ENCODE measurements at places on chromosomes 3 and 15. TPM values are rescaled to one million over a fixed set of nuclear protein-coding genes. Genes with fewer than 3 reads are reported as not detected.

The PRSS50 gene
- total RNA-seq, result 0.10 TPM

The ADAMTS17 gene
- total RNA-seq, result 2.9 TPM

The ADAM10 gene
- total RNA-seq, result 77.1 TPM

The CCRL2 gene
- total RNA-seq, result 1.4 TPM

DNA sequence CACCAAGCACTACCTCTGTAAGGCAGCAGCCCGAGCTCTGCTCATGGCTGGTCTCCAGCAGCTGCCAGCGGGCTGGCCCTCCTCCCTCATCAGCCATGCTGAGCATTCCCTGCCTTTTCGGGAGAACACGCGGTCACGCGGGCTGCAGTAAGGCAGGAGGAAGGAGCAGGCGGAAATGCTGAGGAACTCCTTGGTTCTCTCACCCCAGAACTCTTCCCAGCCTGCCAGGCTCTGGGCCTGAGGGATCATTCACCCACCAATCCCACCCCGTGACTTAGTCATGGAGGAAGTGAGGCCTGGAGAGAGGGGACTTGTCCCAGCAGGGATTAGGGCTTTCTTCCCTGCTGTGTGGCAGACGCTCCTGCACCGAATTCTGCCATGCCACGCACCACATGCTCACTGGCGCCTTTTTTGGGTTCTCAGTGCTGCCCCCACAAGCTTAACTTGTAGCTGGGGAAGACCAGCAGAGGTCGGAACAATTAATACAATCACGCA is 42.9 kb upstream of the RPL32 start:
- peak; percentile 78 for DNase-seq

GRCh38 chr3:72745146-72745999 is 102.9 kb downstream of the SHQ1 start:
- no peak for DNase-seq

- DNase-seq, result no peak
These were observed 58.3 kb upstream of the SLC6A11 start for GRCh38 chr3:10757821-10758130.

DNA sequence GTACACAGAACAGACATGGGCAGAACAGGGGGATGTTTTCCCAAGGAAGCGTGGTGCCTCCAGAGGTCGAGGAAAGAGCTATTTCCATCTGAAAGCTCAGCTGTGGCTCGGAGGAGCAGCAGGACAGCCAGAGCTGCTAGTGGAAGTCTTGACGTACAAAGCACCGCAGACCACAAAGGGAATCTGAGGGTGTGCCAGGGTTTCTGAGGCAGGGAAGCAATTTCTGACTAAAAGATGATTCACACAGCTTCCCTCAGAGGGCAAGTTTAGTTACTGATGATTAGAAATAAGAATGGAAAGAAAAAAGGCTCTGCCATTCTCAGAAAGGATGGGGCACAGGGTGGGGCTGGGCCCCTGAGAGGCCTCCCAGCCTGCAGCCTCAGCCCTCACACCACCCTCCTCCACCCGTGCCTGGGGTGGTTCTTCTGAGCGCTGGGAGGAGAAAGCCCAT is 45.8 kb upstream of the SEC13 start:
- no peak for DNase-seq

- DNase-seq, result peak; percentile 20
These were observed 30.9 kb downstream of the PRKCD start for GRCh38 chr3:53191836-53192480.

- no peak for DNase-seq
These were observed 110.0 kb downstream of the OPA1 start for GRCh38 chr3:193702967-193703366.

DNA sequence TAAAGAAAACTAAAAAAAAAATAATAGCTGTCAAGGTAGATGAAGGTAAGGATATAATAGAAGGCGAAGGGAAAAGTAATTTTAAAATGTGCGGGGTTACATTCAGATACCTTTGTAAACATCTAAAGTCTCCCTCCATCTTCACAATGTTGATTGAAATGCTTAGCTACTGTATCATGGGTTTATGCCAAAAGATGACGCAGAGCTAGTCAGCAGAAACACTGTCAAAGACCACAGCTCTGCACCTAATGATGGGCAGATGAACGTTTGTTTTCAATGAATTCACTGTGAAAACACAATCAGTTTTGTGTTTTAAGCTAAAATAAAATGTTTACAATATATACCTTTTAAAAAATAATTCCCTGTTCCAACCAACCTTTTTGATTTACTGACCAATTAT is 61.2 kb downstream of the RFTN1 start:
- DNase-seq, result no peak

- DNase-seq, result no peak
These were observed 2.2 kb downstream of the CHRNB4 start for GRCh38 chr15:78638658-78639314.

DNA sequence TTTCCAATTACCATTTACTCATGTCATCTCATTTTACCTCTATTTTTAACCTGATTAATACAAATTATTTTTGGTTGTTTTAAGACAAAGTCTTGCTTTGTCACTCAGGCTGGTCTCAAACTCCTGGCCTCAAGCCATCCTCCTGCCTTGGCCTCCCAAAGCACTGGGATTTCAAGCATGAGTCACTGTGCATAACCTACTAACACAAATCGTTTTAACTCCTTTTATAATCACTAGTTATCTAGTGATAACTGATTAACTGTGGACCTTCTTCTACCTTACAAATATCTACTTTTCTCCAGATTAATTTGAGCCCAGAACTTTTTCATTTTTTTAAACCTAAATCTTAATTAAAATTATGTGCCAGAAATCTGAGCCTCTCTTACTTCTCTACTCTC is 4.6 kb downstream of the ATP13A3 start:
- no peak for DNase-seq

DNA sequence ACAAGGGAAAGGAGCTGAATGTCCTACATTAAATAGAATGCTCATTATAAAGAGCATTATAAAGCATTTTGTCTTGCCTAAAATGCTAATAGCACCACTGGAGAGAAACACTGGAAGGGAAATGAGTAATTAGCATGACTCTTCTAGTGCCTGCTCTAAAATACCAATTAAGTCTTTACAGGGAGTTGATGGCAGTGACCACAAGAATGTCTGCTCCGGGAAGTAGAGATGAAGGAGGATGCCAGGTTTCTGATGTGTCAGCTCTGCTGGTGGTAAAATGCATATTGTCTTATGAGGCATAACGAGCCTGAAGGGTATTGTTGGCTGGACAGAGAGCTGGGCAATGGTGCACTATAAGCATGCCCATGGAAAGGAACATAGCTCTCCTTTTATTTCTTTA is 49.5 kb downstream of the MYLK start:
- no peak for DNase-seq
